ENCODE measurements at places on chromosomes 13 and 19.

DNA sequence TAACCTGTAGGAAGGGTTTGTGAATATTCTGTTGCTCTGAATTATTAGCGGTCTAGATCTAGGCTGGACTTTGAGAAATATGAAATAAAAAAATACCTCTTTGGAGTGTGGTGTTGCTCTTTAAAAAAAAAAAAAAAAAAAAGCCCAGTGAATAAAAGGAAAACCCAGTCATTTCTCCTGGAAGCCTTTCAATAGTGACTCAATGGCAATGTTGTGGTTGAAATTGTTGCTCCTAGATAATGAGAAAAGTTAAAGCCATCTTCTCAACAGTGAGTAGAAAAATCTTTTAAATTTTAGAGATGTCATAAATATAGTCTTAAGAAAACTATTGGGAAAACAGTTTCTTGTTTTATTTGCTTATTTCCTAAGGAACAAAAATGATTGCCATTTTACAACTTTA lies 135.3 kb downstream of the RFC3 start:
- no peak for DNase-seq

DNA sequence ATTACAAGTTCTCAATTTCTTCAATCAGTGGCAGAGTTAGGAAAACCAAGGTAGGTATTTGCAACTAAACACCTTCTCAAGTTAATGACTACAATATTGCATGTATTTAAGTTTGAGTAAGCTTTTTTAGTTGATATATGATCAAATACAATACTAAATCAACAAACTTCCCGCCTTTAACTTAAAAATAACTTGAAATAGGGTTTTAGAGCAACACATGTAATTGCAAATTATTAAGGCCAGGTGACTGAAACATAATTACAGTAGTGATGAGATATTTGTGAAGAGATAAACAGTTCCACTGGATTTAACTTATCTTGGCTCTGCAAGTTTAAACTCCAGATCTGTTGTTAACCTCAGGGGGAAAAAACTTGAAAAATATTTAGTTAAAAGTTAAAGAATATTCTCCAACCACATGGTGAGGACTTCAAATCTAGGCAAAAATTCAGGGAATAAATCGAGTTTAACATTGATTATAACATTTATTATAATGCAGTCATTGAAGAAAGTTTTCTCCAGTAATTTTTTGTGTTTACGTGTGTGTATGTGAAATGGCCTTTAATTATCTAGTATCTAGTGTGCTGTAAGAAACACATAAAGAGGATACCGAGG lies 3.6 kb downstream of the DACH1 start:
- DNase-seq: no peak

- no peak for DNase-seq
Observed at GRCh38 chr13:66634384-66634783, 595.8 kb downstream of the PCDH9 start.

- no peak for DNase-seq
Observed at GRCh38 chr19:28868836-28869235, 344.1 kb downstream of the UQCRFS1 start.

DNA sequence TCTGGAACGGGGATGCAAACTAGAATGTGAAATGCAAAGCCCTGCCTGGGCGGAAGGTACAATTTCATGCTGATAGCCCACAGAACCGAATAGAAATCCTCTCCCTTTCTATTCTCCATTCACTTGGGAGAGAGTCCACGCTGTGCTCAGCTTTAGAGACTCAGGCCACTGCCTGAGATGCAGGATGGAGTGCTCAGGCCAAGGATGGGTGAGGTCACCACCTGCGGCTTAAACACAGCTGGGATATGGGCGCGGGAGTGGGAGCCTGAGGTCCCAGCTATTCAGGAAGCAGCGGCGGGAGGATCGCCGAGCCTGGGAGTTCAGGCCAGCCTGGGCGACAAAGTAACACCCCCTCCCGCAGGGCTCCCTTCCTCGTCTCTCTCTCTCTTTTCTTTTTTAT lies 446 bp upstream of the ZNF83 start:
- DNase-seq: no peak

Data from KBM-7 (cell line).